ENCODE measurements at places on chromosomes 1 and 21. TPM values are rescaled to one million over a fixed set of nuclear protein-coding genes. Genes with fewer than 3 reads are reported as not detected.

DNA sequence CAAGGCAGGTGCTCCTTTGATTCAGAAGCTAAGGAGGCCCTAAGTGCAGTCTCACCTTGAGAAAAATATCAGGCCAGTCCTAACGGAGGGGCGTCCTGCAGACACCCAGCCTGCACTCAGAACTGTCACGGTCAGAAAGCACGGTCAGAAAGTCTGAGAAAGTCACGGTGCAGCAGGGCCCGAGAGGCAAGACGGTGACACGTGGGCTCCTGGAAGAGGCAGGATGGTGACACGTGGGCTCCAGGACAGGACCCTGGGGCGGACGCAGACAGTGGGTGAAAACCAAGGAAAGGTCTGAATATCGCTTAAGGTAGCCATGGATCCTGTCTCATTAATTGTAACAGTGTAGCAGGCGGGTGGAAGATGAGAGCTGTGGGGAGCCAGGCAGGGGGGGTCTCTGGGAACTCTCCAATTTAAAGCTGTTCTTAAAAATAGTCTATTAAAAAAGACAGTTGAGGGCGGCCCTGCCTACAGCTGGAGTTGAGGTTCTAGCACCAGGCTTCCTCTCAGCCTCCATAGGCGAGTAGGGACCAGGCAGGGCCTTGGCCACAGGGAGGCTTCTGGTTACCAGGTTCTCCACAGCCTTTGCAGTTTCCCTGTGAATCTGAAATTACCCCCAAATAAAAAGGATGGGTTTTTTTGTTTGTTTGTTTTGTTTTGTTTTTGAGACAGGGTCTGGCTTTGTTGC is 65.2 kb downstream of the FAAP20 start:
- no peak for DNase-seq
- H3K4me3 ChIP-seq, result no peak overlapping the region
- H3K4me1 ChIP-seq, result peaks cover 11% of the 10 kb centered on the region

Gene LMNA
- 156 TPM for total RNA-seq

- H3K36me3 ChIP-seq, result no peaks in the 10 kb centered on the region
- H3K4me1 ChIP-seq, result peaks cover 34% of the 10 kb centered on the region
- H3K4me3 ChIP-seq, result peak overlapping the region; percentile 66
- H3K27ac ChIP-seq, result peak overlapping the region; percentile 93
- DNase-seq, result no peak
Measured at GRCh38 chr1:51237351-51238033, 1.4 kb downstream of the RNF11 start.

Gene ZBTB8OS
- total RNA-seq, result 43.9 TPM

Gene TFAP2E
- total RNA-seq, result 1.6 TPM

DNA sequence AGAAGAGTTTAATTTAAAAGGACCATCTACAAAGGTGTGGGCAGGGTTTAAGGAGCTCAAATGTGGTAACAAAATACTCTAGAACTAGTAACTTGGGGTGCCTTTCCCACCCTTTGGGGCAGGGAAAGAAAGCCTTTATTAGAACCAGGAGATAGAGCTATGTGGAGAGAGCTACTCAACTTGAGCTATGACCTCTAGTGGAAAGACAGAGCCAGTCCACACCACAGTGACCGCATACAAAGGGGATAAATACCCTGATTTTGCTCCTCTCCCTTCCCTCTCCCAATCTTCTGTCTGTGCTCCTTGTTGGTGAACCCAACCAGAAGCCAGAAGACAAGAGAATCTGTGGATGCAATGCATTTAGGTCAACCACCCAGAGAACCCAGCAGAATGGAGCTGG is 54.4 kb upstream of the JAK1 start:
- H3K27ac ChIP-seq, result no peak overlapping the region
- H3K4me3 ChIP-seq, result no peak overlapping the region
- DNase-seq, result no peak
- H3K27me3 ChIP-seq, result no peaks in the 10 kb centered on the region

- no peak overlapping the region for H3K4me3 ChIP-seq
- no peaks in the 10 kb centered on the region for H3K36me3 ChIP-seq
- no peaks in the 10 kb centered on the region for H3K27me3 ChIP-seq
- DNase-seq, result no peak
- no peaks in the 10 kb centered on the region for H3K4me1 ChIP-seq
Measured at GRCh38 chr1:165011991-165012531, 344.5 kb downstream of the LMX1A start.

DNA sequence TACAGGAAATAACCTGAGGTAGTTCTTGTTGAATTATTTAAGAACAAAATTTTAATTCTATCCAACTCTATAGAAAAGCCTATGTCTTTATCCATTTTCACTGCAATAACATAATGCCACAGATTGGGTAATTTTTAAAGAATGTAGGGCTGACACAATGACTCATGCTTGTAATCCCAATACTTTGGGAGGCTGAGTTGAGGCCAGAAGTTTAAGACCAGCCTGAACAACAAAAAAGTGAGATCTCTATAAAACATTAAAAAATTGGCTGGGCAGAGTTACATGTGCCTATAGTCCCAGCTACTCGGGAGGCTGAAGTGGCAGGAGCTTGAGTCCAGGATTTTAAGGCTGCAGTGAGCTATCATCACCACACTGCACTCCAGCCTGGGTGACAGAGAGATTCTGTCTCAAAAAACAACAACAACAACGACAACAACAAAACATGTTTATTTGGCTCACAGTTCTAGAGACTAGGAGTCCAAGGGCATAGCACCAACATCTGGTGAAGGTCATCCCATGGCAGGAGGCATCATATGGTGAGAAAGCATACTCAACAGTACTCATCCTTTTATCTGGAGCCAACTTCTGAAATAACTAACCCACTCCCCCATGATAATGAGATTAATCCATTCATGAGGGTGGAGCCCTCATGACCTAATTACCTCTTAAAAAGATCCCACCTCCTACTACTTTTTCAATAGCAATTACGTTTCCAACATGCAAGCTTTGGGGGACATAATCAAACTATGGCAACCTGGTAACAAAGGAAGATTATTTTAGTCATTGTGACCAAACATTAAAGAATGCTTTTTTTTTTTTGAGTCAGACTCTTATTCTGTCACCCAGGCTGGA is 59.6 kb downstream of the ABL2 start:
- no peaks in the 10 kb centered on the region for H3K27me3 ChIP-seq
- H3K4me3 ChIP-seq, result no peak overlapping the region
- DNase-seq, result no peak

GRCh38 chr1:161299347-161299746 is 10.4 kb downstream of the MPZ start:
- H3K4me3 ChIP-seq, result no peak overlapping the region
- no peak for DNase-seq
- peaks cover 5% of the 10 kb centered on the region for H3K4me1 ChIP-seq
- no peaks in the 10 kb centered on the region for H3K36me3 ChIP-seq

Gene WNT3A
- 19.6 TPM for total RNA-seq

GRCh38 chr1:7127322-7128075 is 342.2 kb downstream of the CAMTA1 start:
- H3K4me1 ChIP-seq, result no peaks in the 10 kb centered on the region
- no peak for DNase-seq
- H3K4me3 ChIP-seq, result no peak overlapping the region
- H3K27ac ChIP-seq, result no peak overlapping the region

Gene TMEM82
- total RNA-seq, result not detected

DNA sequence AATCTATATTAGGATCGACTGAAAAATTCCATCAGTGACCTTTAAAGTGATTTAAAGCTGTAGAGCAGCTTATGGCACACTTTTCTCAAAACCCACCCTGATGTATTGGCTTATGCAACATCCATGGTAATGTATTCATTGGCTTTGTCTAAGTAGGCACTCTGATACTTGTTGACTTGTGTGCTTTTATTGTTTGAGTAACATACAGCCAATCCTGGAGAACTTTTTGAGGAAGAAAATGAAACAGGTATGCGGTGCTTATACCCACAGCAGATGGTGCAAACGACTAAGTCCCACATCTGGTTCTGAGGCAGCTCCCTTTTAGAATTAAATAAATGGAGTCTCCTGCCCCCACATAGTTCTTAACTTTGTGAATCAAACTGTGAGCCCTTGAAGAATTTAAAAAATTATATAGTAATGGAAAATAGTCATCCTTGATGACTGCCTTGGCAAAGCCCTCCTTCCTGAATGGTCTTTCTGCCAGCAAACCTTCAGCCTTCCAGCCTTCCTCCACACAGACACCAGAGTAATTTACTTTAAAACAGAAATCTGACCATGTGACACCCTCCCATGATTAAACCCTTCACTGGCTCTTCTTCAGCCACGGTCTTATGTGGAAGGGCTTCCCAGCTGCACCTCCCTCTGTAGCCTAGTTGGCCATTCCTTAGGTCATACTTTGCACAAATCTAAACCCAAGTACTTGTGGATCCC is 116.0 kb downstream of the BCAR3 start:
- H3K27ac ChIP-seq, result peak overlapping the region; percentile 52
- peaks cover 9% of the 10 kb centered on the region for H3K4me1 ChIP-seq
- no peak overlapping the region for H3K4me3 ChIP-seq
- no peaks in the 10 kb centered on the region for H3K27me3 ChIP-seq
- H3K36me3 ChIP-seq, result no peaks in the 10 kb centered on the region
- DNase-seq, result no peak

- no peaks in the 10 kb centered on the region for H3K36me3 ChIP-seq
- no peak for DNase-seq
- H3K27me3 ChIP-seq, result no peaks in the 10 kb centered on the region
- no peak overlapping the region for H3K4me3 ChIP-seq
Measured at GRCh38 chr1:202249436-202249835, 55.8 kb downstream of the LGR6 start.

DNA sequence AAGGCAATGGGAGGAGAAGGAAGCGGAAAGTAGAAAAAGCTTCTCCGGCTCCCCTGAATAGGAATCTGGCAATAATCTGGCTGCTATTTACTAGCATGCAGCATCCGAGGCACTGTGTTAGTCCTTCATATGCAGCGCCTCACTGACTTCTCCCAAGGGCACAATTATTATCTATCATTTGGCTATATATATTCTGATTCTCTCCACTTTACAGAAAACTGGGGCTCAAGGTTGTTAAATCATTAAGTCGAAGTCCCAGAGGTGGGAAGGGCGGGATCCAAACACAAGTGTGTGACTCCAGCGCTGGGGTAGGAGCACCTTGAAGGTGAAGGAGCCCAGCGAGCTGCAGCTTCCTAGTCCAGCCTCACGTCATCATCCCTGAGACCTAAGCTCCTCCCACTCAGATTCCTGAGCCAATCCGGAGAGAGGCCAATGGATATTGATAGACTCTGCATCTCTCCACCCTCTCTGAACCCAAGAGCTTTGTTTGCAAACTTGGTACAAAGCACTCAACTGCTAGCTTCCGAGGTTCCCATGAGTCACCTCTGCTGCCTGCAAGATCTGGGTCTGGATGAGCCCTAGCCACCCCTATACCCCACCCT is 16.6 kb upstream of the EYA3 start:
- no peaks in the 10 kb centered on the region for H3K27me3 ChIP-seq
- H3K27ac ChIP-seq, result no peak overlapping the region
- no peaks in the 10 kb centered on the region for H3K36me3 ChIP-seq
- peak; percentile 84 for DNase-seq
- no peak overlapping the region for H3K4me3 ChIP-seq

Gene EDARADD
- 0.57 TPM for total RNA-seq

Gene LAD1
- 48.1 TPM for total RNA-seq

Gene TNFRSF14
- total RNA-seq, result 154 TPM

Gene ANKRD35
- 0.76 TPM for total RNA-seq

- H3K4me3 ChIP-seq, result no peak overlapping the region
- H3K36me3 ChIP-seq, result no peaks in the 10 kb centered on the region
- peaks cover 15% of the 10 kb centered on the region for H3K4me1 ChIP-seq
- no peak for DNase-seq
- H3K27me3 ChIP-seq, result no peaks in the 10 kb centered on the region
- no peak overlapping the region for H3K27ac ChIP-seq
Measured at GRCh38 chr1:64549464-64550239, 79.7 kb downstream of the CACHD1 start.

Gene LRRC3
- 3.1 TPM for total RNA-seq

Gene TPTE
- not detected for total RNA-seq

- no peak overlapping the region for H3K27ac ChIP-seq
- no peak overlapping the region for H3K4me3 ChIP-seq
- DNase-seq, result no peak
- no peaks in the 10 kb centered on the region for H3K27me3 ChIP-seq
- peaks cover 5% of the 10 kb centered on the region for H3K4me1 ChIP-seq
Measured at GRCh38 chr1:81820765-81821164, 20.0 kb downstream of the ADGRL2 start.

GRCh38 chr1:11335417-11336056 is 62.5 kb downstream of the UBIAD1 start:
- H3K27me3 ChIP-seq, result no peaks in the 10 kb centered on the region
- no peak overlapping the region for H3K4me3 ChIP-seq
- no peak overlapping the region for H3K27ac ChIP-seq
- H3K36me3 ChIP-seq, result no peaks in the 10 kb centered on the region
- no peaks in the 10 kb centered on the region for H3K4me1 ChIP-seq
- peak; percentile 26 for DNase-seq

Gene C1QA
- 424 TPM for total RNA-seq

- no peaks in the 10 kb centered on the region for H3K36me3 ChIP-seq
- no peak overlapping the region for H3K27ac ChIP-seq
- DNase-seq, result no peak
- no peaks in the 10 kb centered on the region for H3K4me1 ChIP-seq
Measured at GRCh38 chr1:5005171-5005570, 350.8 kb downstream of the AJAP1 start.

- no peaks in the 10 kb centered on the region for H3K36me3 ChIP-seq
- peaks cover 5% of the 10 kb centered on the region for H3K27me3 ChIP-seq
- DNase-seq, result peak; percentile 89
- H3K4me1 ChIP-seq, result peaks cover 9% of the 10 kb centered on the region
- H3K27ac ChIP-seq, result no peak overlapping the region
Measured at GRCh38 chr1:16026723-16027484, 5.1 kb downstream of the CLCNKA start.

Gene SAMD11
- 9.3 TPM for total RNA-seq

- H3K27me3 ChIP-seq, result no peaks in the 10 kb centered on the region
- H3K27ac ChIP-seq, result no peak overlapping the region
- H3K4me1 ChIP-seq, result no peaks in the 10 kb centered on the region
- no peak for DNase-seq
- no peaks in the 10 kb centered on the region for H3K36me3 ChIP-seq
Measured at GRCh38 chr1:184860985-184861754, 106.5 kb upstream of the EDEM3 start.

Gene PARK7
- total RNA-seq, result 217 TPM

GRCh38 chr1:62407398-62408009 is 29.3 kb upstream of the USP1 start:
- DNase-seq, result no peak
- no peaks in the 10 kb centered on the region for H3K36me3 ChIP-seq
- no peaks in the 10 kb centered on the region for H3K4me1 ChIP-seq
- H3K4me3 ChIP-seq, result no peak overlapping the region
- no peak overlapping the region for H3K27ac ChIP-seq
- H3K27me3 ChIP-seq, result no peaks in the 10 kb centered on the region

GRCh38 chr1:17359808-17360207 is 12.2 kb upstream of the PADI6 start:
- DNase-seq, result no peak
- no peak overlapping the region for H3K4me3 ChIP-seq
- no peaks in the 10 kb centered on the region for H3K4me1 ChIP-seq
- H3K27ac ChIP-seq, result no peak overlapping the region

Gene MARK1
- total RNA-seq, result 1.0 TPM

Gene VWA1
- total RNA-seq, result 45.1 TPM

Gene TAL1
- 13.9 TPM for total RNA-seq

Gene CD1B
- total RNA-seq, result 0.26 TPM
